ENCODE measurements at places on chromosomes 1 and 21.

DNA sequence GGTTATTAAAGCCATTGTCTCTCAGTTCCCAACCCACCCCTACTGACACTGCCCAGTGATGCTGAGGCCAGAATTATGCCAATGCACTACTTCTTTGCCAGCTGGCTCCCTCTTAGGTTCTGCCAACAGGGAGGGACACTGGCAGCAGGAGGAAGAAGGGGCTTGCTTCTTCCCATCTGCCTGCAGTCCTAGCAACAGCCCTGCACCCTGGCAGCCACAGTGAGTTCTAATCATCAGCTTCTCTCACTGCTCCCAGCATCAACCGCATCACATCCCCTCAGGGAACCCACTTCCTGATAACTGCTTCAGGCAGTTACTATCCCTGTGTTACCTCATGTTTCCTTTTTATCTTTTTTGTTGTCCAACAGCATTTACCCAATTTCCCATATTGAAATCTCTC lies 86.2 kb downstream of the UBR4 start:
- DNase-seq: no peak

DNA sequence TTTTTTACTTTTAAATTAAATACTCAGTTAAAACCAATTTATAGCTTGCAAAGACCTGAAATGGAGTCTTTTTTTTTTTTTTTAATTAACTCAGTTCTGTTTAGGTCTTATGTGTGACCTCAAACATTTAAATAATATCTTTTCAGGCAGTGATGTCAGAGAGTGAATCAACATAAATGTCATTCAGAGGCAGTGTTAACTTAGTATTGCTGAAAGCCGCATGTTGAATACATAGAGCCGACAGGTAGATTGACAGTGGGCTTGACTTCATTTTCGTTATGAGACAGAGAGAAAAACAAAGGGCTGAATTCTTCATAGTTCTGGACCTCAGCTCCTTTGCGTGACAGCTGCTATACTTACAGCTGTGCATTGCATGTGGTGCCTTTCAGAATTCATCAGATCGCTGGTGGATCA lies 51.5 kb downstream of the PRDM2 start:
- no peak for DNase-seq

GRCh38 chr1:150596095-150596892 lies 16.9 kb upstream of the MCL1 start:
- peak; percentile 40 for DNase-seq

GRCh38 chr1:78703806-78704205 lies 54.2 kb downstream of the IFI44 start:
- DNase-seq: no peak

DNA sequence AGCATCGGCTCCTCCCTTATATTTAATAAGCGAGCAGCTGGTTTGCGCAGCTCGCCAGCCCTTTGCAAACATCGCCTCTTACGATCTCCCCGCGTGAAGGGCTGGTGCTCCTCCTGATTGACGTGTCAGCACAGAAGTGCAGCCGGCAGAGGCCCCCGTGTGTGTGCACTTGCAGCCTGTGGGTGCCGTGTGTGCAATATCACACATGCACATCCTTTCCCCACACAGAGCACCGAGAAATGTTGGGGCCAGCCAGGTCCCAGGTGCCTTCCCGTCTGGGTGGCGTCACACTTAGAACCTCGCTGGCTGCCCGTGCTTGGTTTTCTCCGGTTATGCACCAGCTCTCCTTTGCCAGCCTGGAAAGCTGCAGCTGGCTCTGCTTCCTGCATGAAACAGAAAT lies 126.6 kb upstream of the AJAP1 start:
- no peak for DNase-seq

GRCh38 chr1:8643542-8644536 lies 173.6 kb downstream of the RERE start:
- DNase-seq: no peak

DNA sequence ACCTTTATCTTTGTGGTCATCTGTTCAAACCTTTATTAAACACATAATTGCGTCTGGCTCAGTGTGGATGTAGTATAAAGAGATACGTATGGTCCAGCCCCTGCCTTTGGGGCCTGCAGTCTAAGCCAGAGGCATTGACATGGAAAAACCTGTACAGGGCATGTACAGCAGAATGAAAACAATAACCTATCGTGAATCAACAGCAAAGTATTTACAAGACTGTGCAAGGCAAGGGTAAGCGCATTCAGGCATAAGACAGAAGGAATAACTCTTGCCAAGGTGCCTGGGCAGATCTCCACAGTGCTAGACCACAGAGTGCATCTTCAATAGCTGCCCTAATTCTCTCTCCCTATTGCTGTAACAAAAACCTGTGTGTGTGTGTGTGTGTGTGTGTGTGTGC lies 35.5 kb downstream of the KIRREL1 start:
- no peak for DNase-seq

DNA sequence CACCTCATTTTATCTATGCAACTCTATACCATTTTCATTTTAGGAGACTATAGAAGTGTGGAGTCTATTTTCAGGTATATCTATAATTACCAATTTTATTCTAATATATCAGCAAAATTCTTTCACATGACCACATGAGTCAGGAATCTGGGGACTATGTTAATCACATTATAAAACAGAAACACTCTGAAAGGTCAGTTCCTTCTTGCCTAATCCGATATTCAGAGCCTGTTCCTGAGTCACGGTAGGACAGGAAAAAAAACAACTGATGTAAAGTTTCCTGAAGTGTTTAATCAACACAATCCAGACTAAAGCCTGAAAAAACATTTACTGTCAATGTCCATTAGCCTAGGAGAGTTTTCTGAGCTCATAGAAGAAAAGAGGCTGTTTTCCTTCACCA lies 1902.3 kb downstream of the NCAM2 start:
- no peak for DNase-seq

- DNase-seq: no peak
Observed at GRCh38 chr1:36913016-36913415, 121.3 kb downstream of the GRIK3 start.

GRCh38 chr1:32684167-32684811 lies 18.3 kb downstream of the SYNC start:
- no peak for DNase-seq

DNA sequence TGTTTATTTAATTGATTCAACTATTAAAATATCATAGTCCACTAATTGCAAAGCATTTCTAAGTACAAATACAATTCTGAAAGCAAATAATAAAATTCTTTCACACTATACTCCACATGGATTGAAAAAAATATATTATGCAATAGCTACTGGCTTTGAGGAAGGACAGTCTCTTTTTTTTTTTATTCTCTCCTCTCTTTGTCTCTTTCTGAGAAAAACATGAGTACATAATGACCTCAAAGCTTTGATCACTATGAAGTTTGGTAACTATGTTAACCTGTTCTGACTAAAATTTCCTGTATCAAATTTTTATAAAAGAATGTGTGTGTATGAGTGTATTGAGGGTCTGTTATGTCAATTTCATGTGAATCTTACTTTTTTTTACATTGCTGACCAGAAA lies 96.2 kb downstream of the RGS2 start:
- no peak for DNase-seq

DNA sequence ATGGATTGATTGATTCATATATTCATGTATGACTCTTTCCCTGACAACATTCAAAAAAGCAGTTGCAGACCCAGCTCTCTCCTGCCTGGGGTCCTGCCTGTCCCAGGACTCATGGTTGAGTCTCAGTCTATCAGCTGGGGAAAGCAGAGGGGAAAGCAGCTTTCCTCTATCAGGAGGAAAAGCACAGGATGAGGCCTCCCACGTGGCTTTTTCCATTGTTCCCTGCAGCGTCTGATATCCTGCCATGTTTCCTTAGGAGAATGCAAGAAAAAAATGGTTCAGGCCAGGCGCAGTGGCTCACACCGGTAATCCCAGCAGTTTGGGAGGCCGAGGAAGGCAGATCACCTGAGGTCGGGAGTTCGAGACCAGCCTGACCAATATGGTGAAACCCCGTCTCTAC lies 133.0 kb upstream of the VAMP3 start:
- no peak for DNase-seq

GRCh38 chr1:244839656-244840055 lies 4.2 kb downstream of the COX20 start:
- DNase-seq: no peak

- DNase-seq: no peak
Observed at GRCh38 chr1:241767737-241768136, 80.3 kb upstream of the EXO1 start.

- no peak for DNase-seq
Observed at GRCh38 chr1:243414152-243414494, 158.3 kb downstream of the SDCCAG8 start.

- no peak for DNase-seq
Observed at GRCh38 chr21:43034101-43034500, 41.5 kb downstream of the CBS start.

- DNase-seq: no peak
Observed at GRCh38 chr1:66831529-66832239, 30.6 kb upstream of the INSL5 start.

Data from H54 (cell line).